ENCODE measurements at places on chromosomes 7 and 10.

DNA sequence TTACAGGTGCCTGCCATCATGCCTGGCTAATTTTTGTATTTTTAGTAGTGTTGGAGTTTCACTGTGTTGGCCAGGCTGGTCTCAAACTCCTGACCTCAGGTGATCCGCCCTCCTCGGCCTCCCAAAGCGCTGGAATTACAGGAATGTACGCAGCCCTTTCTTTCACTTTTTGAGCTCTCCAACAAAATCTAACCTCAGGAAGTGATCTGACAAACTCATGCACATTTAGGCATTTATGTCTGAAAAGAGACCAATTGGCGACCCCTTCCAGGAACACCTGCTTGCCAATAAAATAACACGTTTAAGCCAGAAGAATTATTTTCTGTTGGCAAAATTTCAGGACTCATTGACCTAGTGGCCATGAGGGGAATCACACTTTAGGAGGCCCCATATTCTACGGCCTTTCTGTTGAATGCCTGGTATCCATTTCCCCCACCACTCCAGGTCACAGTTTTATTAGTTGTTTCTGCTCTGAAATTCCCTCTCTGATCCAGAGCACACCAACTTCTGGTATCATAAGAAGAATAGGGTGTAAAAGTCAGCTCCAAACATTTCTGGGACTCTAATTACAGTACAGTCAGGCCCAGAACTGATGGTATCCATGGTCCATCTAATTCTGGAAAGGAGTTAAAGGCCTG, 65.8 kb upstream of the FRMD4A start:
- DNase-seq, result no peak

DNA sequence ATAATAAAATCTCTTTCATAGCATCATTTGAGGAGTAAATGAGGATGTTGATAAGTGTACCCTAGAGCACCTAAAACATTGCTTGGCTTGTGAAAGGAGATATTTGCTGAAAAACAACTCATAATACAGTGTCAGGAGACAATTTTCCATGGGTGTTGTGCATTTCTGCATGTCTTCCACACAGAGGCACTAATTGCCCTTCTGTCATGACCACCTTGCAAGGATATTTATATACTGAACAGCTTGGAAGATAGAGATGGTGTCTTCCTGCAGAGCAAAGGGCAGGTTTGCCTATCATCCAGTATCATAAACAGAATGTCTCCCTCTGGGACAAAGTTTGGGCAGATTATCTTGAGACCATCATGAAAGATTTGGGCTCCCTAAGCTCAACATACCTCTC, 495.2 kb upstream of the LRRN3 start:
- no peak for DNase-seq

- peak; percentile 55 for DNase-seq
These were observed 2.0 kb upstream of the GTPBP4 start for GRCh38 chr10:986137-986825.

- DNase-seq, result peak; percentile 94
These were observed 18.4 kb upstream of the PDGFA start for GRCh38 chr7:537911-538634.

- DNase-seq, result no peak
These were observed 24.6 kb downstream of the DYNC2I1 start for GRCh38 chr7:158880973-158881372.

DNA sequence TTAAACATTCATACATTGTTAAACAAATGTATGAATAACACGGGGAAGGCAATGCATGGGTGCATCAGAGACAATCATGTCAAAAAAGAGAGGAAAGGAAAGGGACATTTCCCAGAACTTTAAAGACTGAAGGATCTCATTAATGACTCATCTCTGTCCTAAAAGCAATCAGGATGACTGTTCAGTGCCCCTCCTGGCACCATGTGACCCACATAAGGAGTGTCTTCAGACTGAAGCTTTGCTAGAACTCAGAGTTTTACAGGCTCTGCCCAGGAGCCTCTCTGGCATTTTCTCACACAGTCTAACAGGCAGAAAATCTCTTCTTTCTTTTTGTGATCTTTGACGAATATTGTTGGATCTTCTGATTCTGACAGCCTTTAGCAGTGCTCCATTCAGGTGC, 315.3 kb downstream of the OTUD1 start:
- DNase-seq, result no peak

GRCh38 chr7:42945821-42946626, 13.8 kb downstream of the MRPL32 start:
- DNase-seq, result no peak

DNA sequence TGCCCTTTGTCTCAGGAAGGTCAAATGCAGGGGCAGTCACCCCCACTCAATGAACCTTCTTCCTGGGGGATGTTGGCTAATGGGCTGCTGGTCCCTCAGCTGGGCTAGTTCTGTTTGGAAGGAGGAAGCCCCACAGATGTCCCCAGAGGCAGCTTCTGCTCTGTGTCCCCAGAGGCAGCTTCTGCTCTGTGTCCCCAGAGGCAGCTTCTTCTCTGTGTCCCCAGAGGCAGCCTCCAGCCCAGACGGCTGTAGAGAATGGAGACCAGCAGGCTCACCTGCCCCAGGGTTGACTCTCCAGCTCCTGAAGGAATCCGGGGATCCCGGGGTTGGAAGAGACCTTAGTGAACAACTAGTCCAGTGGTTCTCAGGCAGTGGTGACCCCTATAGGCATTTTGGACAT, 62.5 kb upstream of the LEP start:
- no peak for DNase-seq

GRCh38 chr7:102415685-102416225, 17.6 kb upstream of the ORAI2 start:
- no peak for DNase-seq

- DNase-seq, result no peak
These were observed 150.4 kb upstream of the NEBL start for GRCh38 chr10:21047511-21047910.

GRCh38 chr7:101632641-101633040, 3.5 kb upstream of the MYL10 start:
- no peak for DNase-seq

DNA sequence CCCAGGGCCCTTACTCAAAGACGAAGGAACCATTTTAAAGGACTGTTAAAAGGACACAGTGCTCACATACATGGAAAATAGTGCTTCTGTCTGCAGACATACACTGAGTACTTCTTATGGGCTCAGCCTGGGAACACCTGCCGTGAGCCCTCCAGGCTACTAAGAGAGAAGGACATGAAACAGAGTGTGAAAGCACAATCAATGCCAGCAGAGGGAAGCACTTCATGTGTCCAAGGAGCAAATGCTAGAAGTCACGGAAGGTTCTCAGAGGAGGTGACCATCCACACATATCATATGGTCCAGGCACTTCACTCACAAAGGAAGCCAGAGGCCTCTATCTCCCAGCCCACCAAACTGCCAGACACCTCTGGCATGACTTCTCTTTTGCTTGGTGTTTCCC, 15.5 kb downstream of the ELMO1 start:
- no peak for DNase-seq

DNA sequence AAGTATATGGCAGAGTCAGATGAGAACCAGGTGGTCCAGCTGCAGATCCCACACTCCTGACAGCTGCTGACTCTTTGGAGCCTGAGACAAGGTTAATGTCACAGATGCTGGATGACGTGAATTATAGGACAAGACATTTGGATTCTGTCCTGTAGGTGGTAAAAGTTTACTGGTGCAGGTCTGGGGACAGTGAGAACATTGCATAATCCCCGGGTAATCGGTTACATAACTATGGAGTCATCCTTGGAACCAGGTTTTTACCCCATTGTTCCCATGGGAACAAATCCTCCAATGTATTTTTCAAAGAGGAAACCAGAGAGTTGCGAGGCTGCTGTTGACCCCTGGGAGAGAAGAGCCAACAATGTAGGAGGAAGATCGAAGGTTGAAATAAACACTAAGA, 27.5 kb upstream of the ZCCHC24 start:
- DNase-seq, result no peak

DNA sequence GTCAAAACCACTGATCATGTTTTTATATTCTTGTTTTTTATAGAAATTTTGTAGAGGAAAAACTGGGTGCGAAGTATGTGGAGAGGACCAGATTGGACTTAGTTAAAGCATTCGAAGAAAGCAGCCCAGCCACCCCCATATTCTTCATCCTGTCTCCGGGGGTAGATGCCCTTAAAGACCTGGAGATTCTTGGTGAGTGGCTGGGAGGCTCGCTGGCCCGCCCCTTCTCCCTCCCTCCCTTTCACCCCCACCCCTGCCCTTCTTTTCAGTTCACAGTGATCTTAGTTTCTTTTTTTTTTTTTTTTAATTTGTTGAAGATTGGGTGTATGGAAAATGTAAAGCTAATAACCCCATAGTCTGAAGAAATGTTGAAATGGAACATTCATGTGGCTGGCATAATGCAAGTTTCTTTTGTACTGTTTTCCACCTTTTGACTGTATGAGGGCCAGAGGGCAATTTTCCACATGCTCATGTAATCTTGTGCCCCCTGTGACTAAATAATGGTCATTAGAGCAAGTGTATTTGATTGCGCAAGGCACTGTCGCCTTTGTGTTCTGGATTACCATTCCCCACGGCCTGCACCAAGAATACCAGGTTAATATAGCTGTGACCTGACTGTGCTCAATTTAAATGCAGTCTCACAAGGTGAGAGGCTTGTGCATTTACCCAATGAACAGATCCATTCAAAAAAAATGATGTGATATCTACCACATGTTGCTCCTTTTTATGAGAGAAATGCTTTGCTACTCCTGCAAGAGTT, 77.7 kb downstream of the CDCA7L start:
- no peak for DNase-seq

DNA sequence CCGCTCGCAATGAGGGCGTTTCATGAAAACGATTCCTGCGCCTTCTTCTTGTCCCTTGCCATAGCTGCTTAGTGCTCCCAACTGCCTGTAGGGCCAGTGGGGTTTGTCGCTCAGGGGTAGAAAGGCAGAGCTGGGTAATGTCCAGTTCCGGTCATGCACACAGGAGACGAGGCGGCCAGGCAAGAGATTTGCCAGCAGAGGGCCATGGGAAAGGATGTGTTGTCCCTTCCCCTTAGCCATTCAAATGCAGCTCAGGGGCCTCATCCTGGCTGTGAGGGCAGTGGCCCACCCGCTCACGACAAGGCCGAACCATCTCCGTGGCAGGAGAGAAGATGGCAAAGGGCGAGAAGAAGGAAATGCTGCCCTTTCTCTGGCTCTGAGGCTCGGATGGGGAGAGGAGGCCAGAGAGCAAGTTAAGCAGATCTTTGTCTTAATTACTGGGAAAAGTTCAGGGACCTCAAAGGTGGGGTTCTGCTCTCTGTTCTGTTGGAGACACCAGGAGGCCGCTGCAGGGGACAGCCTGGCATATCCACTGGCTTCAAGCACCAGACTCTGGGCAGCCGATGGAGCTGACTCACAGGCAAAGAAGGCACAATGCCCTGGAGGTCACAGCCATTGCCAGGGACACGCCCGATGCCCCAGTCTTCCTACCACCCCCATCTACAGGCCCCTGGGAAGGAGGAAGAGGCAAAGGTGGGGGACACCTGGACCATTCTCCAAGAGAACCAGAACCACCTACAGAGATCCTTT, 534.8 kb upstream of the MGMT start:
- no peak for DNase-seq

DNA sequence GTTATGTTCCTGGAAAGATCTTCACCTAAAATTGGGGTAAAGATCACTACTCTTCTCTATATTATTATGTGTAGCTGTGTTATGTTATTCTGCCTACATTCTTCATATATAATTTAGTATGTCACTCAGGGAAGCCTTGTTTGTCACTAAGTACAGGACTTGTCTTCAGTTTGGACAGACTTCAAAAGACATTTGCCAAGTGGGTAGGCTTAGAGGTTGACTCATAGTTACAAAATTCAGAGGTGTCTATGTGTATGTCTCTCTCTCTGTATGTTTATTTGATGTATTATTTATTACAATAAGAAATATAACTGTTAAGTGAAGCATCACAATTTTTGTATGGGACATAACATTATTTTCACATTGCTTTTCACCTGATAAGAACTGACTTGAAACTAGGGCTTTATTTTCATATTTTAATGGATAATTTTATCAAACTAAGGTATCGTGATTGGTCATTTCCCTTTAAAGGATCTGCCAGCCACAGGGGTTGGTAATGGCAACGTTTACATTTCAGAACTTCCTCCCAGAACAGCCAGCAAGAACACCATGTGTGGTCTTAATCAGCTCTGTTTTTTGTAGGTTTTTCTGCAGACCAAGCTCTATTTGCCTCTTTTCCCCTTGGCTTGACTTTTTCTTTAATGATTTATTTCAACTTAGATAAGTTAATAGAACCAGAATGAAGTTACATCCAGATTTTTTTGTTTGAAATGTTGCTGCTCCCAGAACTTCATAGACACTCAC, 262.1 kb upstream of the CACNA2D1 start:
- DNase-seq, result no peak

- no peak for DNase-seq
These were observed 32.5 kb downstream of the CDCA7L start for GRCh38 chr7:21912931-21913780.

- no peak for DNase-seq
These were observed 208.5 kb downstream of the PTEN start for GRCh38 chr10:88071879-88072278.

GRCh38 chr7:2880874-2881533, 36.9 kb upstream of the GNA12 start:
- DNase-seq, result no peak

DNA sequence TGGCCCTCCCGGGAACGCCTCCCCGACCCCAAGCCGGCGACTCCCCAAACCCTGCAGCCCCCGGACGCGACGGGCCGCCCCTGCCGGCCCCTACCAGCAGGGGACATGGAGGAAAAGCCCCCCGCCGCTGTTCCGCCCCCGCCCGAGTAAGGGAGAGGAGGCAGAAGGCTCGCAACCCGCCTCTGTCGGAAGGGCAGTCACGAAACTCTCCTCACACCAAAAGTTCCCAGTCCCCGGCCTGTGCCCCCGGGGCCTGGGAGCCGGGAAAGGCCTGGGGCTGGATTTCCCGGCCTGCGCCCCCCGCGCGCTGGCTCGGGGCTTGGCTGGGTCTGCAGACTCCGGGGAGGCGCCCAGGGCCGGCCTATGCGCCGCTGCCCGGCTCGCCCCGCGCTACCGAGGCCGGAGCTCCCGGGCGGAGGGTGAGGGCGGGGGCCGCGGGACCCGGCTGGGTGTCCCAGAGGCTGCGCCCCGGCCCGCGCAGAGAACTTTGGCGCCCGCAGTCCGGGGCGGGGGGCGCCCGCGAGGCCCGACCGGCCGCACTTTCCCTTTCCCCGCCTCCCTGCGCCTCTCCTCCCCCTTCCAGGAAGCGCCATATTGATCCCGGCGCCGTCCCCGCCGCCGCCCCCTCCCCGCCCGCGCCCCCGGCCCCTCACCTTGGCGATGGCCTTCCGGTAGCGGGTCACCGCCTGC, 728 bp downstream of the PARD3 start:
- peak; percentile 68 for DNase-seq

DNA sequence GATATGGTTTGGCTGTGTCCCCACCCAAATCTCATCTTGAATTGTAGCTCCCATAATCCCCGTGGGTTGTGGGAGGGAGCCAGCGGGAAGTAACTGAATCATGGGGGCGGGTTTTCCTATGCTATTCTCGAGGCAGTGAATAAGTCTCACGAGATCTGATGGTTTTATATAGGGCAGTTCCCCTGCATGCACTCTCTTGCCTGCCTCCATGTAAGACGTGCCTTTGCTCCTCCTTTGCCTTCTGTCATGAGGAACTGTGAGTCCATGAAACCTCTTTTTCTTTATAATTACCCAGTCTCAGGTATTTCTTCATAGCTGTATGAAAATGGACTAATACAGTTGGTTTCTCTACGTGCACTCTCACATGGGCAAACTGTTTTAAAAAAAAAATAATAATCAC, 207.7 kb downstream of the SLC25A13 start:
- no peak for DNase-seq

- DNase-seq, result peak; percentile 52
These were observed 27.8 kb downstream of the STEAP4 start for GRCh38 chr7:88278881-88279280.

GRCh38 chr10:128314686-128315085, 188.5 kb upstream of the MKI67 start:
- no peak for DNase-seq

- DNase-seq, result no peak
These were observed 47.8 kb downstream of the INSIG1 start for GRCh38 chr7:155345490-155345889.
